CD4-positive, alpha-beta T cell treated with Interleukin-21 for 1 hour (primary cell): ENCODE measurements at places on chromosomes 4 and X.
A peak's percentile ranks its signal among the peaks of the same experiment; 100 is the strongest.

DNA sequence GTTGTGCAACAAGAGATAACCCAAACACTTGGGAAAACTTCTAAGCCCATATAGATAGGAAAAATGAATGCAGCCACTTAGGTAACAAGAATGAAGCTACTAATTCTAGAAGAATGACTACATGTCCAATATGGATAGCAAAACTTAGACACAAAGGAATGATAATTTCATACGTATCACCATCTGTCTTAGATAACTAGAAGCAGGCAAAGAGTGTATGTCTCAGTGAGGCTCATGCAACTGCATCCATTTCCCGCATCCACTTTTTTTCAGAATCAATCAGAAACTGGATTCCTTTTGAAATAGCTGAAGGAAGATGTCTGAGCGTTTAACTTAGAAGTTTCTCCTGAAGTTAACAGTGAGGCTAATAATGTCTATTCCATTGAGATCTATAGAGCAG, 408.7 kb upstream of the PITX2 start:
- no peak for DNase-seq

- DNase-seq = no peak
Measured at GRCh38 chrX:107656978-107657377, 28.7 kb downstream of the PRPS1 start.

DNA sequence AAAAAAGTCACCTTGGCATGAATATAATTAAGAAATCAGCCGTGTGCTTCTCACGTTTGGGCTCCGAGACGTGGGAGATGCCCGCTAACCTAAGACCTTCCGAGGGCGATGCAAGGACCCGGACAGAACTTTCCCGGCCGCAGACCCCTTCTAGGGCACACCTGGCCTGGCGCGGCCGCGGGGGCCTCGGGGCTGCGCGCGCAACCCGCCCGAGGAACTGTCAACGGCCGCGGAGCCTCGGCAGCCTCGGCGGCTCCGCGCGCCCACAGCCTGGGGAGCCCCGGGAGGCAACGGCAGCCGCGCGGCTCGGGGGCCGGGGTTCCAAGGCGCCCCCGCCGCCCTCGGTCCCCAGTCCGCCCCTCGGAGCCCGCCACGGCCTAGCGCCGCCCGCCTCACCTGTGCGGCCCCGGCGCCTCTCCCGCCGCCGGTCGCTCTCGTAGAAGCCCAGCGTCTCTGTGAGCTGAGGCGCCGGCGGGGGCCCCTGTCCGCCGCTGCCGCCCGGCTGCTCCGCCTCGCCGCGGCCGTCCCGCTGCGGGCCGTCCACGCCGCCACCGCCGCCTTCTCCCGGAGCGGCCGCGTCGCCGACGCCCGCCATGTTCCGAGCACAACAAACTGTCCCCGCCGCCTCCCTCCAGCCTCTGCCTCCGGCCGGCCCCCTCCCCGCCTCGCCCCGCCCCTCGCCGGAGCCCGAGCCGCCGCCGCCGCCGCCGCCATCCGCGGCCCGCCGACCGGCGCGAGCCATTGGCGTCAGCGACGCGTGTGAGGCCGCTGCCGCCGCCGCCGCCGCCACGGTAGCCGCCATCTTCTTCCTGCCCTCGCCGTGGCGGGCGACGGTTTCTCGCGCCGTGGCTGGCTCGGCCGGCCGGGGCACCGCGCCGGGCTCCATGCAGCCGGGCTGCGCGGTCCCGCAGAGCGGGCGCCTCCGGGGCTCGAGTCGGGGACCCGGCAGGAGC, at the start of gene TAPT1:
Gene TAPT1, minus strand, starts transcription at position 609 of the 953 bp plus-strand sequence. Its CDS starts 14 bp downstream, at position 595.
- peak; percentile 85 for DNase-seq

DNA sequence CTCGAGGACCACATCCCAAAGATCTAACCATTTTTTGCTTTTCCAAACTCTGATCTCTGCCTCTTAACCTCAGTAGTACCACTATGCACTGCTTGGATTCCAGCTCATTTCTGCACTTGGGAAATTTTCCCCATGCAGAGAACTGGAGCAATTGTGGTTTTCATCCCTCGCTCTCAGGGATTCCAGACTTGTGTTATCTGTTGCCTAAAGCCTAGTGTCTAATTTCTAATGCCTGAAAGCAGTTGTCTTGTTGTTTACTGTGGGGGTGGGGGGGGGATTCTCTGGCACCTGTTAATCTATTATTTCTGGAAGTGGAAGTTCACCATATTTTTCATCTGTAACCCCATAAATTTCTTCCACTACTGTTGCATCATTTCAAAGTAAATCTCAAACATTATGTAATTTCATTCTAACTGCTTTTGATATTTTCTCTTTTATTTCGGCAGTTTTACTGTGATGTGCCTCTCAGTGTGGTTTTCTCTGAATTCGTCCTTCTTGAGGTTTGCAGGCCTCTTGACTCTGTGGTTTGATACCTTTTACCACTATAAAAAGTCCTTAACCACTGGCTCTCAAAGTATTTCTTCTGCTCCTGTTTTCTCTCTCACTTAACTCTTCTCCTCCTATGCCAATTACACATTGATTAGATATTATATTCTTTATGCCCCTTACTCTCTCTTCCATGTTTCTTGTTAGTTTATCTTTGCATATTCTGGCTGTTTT, 205.6 kb upstream of the EOLA2 start:
- no peak for DNase-seq

GRCh38 chrX:69305333-69306062, 140.2 kb upstream of the PJA1 start:
- DNase-seq = no peak

DNA sequence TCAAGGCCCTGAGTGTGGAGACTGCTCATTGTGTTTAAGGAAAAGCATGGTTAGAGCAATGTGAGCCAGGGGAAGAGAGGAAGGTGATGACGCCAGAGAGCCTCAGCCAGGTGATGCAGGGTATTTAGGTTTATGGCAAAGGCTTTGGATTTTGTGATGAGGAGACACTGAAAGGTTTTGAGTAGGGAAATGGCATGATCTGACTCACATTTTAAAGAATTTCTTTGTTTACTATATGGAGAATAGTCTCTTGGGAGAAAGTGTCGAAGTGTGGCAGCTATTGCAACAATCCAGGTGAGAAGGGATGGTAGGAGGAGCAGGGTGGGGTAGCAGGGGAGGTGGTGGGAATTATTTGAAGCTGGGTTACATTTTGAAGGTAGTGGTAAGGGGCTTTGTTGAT, 293.4 kb upstream of the IGFBP7 start:
- DNase-seq = no peak

GRCh38 chr4:62512271-62512670, 1312.1 kb downstream of the ADGRL3 start:
- no peak for DNase-seq

DNA sequence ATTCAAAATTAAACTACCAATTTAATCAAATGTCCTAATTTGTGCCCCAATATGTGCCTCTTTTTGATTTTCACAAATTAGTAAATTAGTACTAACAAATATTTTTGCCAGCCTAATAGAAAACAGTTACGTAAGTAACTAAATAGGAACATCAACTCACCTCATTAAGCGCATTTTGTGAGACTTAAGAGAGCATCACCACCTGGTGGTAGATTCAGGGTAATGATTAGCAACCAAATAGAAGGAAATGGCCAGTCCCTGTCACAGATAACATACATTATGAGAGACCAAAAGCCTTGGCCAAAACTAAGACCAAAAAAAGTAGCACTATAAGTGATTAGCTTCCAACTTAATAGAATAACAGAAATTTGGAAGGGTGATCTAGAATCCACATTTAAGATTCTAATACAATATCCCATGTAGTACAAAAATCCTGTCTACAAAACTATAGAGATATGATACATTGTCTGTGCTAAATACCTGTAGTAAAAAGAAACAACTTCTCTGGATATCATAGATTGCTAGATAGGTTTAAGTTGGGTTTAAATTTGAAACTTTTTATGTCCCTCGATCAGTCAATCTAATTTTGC, 46.7 kb downstream of the C4orf46 start:
- peak; percentile 33 for DNase-seq

DNA sequence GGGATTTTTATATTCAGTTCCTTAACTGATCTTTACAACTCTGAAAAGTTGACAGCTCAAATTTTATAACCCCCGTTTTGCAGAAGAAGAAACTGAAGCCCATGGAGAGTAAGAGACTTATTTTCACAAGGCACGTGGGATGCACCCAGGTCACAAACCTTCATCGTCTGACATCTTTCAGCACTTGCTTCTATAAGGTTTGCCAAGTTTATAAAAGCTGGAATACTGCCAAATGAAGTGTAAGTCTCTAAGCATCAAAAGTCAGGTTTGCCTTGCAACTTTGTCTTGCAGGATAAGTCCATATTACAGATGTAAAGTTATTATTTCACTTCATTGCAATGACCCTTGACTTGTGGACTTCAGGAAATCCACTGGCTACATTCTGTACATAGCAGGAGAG, 6.3 kb upstream of the KCNIP4 start:
- DNase-seq = no peak

- no peak for DNase-seq
Measured at GRCh38 chr4:86833615-86834014, 15.6 kb downstream of the SLC10A6 start.

- no peak for DNase-seq
Measured at GRCh38 chr4:77699731-77700210, 94.2 kb downstream of the CXCL13 start.

DNA sequence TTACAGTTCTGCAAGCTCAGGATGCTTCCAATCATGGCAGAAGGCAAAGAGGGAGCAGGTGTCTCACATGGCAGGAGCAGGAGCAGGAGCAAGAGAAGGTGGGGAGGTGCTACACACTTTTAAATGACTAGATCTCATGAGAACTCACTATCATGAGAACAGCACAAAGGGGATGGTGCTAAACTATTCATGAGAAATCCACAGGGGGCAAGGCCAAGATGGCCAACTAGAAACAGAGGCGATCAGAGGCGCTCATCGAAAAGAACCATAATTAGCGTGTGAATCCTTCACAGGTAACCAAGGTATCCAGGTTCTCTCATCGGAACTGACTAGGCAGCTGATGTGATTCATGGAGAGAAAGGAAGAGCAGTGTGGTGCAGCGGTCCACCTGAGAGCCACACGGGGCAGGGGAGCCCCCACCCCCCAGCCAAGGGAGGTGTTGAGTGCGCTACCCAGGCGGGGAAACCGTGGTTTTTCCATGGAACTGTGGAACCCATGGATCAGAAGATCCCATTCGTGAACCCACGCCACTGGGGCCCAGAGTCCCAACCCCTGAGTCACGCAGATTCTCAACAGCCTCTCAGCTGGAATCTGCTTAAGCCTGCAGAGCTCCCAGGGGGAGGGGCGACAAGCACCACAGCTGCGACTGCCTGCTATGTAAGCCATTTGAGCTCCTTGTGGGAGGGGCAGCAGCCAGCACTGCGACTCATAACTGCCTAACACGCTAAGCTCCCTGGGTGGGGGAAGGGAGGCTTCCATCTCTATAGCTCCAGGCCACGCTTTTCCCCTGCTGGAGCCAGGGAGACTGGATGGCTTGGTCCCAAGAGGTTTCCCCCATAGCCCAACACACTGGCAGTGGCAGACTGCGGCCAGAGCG, 46.7 kb downstream of the FGF16 start:
- DNase-seq = no peak

DNA sequence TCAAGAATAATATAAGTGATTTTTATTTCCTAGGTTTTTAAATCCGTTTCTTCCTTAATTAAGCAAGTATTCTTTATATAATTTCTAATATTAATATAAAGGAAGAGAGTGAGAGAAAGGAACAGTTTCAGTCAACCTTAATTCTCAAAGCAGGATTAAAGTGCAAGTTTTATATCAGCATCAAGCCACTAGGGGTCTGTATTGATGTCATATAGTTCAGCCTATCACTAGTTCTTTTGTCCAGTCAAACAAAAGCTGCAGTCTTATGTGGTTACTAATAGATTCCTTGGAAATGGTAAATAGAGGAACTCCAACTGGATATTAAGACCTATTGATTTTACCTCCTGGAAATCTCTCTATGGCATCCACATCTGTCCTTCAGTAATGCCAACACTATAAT, 82.0 kb downstream of the NAP1L3 start:
- DNase-seq = no peak

DNA sequence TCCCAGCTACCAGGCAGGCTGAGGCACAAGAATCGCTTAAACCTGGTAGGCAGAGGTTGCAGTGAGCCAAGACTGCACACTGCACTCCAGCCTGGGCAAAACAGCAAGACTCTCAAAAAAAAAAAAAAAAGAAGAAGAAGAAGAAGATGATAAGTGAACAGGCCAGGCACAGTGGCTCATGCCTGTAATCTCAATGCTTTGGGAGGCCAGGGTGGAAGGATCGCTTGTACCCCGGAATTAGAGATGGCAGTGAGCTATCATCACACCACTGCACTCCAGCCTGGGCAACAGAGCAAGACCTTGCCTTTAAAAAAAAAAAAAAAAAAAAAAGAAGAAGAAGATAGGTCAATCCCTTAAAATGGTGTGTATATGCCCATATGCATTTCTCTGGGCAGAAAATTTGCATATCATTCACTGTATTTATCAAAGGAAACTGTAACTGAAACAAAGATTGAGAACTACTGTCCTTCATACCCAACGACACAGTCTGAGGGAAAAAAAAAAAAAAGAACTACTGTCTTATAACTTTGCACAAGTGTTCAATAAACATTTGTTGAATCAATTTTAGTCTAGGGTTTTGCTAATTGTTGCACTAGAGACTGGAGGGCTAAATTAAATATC, 2.3 kb downstream of the RFC1 start:
- no peak for DNase-seq

GRCh38 chrX:110791071-110791470, 4.5 kb downstream of the CHRDL1 start:
- no peak for DNase-seq

DNA sequence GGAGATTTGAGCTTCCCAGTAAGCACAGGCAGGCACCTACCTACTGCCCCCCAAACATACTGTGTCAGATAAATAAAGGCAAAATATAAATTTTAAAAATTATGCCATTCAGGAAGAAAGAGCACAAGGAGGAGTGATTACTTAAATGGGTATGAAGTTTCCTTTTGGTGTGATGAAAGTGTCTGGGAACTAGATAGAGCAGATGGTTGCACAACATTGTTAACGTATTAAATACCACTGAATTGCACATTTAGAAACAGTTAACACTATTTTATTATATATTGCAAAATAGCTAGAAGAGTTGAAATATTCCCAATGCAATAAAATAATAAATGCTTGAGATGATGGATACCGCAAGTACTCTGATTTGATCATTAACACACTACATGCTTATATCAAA, 374.7 kb upstream of the FGF13 start:
- no peak for DNase-seq

GRCh38 chr4:81550388-81550859, 78.7 kb upstream of the RASGEF1B start:
- DNase-seq = no peak

GRCh38 chr4:110636680-110637407, 14.0 kb upstream of the PITX2 start:
- no peak for DNase-seq

DNA sequence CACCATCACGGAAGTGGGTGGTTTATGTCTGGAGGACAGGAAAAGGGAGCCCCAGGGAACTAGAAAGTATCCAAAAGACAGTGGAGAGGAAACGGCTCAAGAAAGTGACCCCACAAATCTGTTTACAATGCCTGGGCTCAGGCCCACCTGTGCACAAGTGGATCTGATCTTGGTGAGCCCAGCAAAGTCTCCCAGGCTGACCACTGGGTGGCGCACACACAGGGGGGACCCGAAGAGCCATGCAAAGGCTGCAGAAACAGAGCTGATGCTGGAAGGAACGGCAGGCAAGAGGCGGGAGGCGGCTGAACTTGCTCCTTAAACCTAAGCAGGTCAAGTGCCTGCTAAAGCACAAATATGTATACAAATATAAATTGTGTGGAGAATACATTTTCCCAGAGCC, 9.6 kb downstream of the HAUS7 start:
- peak; percentile 55 for DNase-seq

GRCh38 chr4:963276-964225, 9.8 kb downstream of the DGKQ start:
- DNase-seq = no peak

GRCh38 chrX:112056476-112056875, 26.1 kb downstream of the TRPC5 start:
- DNase-seq = no peak
